ENCODE measurements at places on chromosomes 5 and 9. TPM values are rescaled to one million over a fixed set of nuclear protein-coding genes. Genes with fewer than 3 reads are reported as not detected.

The MCTP1 gene
- 36.5 TPM for total RNA-seq

The OTP gene
- total RNA-seq: not detected

The OR1Q1 gene
- not detected for total RNA-seq

The JAKMIP2 gene
- total RNA-seq: 10.8 TPM

The LHX6 gene
- total RNA-seq: under 0.01 TPM

The GPRIN1 gene
- 9.8 TPM for total RNA-seq

The ELOVL7 gene
- under 0.01 TPM for total RNA-seq

The GABRA6 gene
- total RNA-seq: not detected

The REEP2 gene
- total RNA-seq: 24.2 TPM

The PCDHB13 gene
- total RNA-seq: 0.12 TPM

The ASTN2 gene
- total RNA-seq: 7.5 TPM

The CKMT2 gene
- total RNA-seq: 25.2 TPM
